A549 (cell line): ENCODE measurements at places on chromosomes 1 and 21.

GRCh38 chr21:25487046-25487594 is 120.2 kb downstream of the MRPL39 start:
- no peak for DNase-seq

- DNase-seq, result no peak
Measured at GRCh38 chr1:83670909-83671565, 327.9 kb downstream of the TTLL7 start.

- peak; percentile 72 for DNase-seq
Measured at GRCh38 chr1:33367485-33368405, 46.8 kb upstream of the A3GALT2 start.

- no peak for DNase-seq
Measured at GRCh38 chr1:176692431-176692830, 229.5 kb downstream of the PAPPA2 start.

DNA sequence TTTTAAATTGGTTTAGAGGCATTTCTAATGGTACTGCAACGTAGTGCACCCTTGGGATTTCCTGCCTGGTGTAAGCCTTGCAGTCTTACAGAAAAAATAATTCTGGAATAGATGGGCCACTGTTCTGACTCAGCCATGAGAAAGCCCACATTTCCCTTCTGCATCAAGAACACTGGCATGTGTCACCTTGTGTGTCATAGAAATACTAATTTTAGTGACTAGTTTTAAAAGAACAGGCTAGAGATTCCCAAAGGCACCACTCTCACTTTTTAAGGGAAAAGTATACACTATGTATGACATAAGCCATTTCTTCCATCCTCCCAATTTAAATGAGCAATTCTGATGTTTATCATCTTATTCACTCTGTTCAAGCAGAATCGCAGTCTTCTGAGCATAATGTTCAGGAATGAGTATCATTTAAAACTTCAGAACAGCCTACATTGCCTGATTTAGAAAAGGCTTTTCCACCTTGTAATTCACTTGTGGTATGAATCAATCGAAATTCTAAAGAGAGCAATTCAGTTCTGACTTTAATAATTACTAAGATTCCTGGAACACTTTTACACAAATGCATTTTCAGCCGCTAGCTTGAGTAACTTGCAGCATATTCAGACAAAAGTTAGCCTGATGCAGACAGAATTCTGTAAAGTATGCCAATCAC is 18.8 kb downstream of the RGS13 start:
- DNase-seq, result no peak

DNA sequence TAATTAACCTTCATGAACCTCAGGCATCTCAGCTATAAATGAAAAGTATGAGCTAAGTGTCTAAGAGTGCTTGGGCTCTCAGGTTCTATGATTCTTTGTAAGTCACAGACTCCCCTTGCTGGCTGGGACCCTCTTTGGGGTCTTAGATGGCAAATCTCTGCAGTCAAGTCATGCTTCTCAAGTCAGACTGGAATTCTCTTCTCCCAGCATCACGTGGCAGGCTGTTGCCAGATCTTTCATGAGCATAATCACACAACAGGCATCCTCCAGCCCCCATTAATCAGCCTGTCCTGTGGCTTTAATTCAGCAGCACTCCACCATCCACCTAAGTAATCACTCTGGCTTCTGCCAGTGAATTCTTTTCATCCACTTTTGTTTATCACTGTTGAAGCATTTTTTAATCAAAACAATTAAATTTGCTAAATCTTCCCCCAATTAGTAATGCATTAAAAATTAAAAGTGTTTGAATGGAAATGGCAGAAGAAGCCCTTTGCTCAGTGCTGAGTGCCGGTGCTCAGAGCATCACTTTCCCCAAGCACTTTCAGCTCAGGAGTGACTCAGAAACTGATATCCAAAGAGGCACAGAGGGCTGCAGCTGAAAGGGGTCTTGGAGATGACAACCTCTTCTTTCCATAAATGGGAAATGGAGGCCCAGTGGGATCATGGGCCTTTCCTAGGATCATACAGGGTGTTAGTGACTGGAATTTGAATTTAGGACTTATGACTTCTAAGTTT is 50.2 kb downstream of the C8A start:
- DNase-seq, result no peak

DNA sequence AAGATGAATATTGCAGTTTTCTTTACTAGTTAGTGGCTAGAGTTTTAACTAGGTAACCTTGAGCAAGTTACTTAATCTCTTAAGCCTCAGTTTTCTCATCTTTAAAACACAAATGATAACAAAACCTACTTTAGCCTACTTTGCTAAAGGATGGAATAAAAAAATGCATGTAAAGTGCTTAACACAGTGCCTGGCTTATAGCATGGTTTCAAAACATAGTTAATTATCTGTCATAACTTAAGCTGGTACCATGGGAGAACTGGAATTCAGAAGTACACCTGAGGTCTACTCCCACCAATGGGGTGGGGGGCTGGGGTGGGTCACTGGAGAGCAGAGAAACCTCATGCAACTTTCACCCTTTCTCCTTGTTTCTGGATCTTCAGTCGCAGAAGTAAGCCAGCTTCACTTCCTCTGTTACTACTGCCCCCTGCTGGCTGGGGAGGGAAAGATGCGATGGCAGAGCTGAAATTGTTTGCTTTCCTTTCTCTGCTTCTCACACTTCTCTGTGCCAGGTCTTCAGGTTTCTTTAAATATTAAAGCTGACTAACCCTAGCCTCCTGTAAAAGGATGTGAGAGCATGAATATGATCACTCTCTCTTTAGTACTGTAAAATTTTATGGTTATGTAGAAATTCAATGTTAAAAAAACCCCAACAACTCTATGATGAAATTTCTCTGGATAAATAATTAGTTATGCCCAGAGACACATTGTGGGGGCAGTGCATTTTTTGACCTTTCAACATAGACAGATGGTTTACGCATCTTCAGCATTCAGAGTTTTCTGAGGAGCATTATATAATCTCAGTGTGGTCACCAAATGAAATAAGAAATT is 324.2 kb downstream of the HLX start:
- DNase-seq, result peak; percentile 72
